ENCODE measurements at places on chromosomes 16 and 17.

DNA sequence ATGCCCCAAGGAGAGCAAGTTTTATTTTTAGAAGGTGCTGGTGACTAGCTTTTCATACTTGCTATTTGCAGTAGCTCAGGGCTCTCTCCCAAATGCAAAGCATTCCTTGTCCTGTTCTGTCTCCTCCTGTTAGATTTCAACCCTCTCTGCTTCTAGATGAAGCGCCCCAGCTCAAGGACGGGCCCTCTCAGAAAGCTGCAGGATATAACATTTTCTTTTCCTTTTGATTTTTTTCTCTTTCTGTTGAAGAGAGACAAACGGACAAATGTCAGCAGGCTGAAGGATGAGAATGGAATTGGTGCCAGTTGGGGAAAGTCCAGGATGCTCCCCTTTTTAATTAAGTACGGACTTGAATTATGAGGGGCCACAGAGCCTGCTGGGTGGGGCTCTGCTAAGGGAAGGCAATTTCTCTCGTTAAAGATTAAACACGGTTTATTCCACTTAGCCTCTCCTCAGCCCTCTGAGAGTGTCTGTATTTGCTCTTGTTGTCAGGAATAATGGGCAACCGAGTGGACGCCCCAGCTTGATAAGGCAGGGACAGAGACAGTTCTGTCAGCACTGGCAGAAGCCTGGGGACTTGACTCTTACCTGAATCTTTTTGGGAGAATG lies 6.2 kb upstream of the ETV4 start:
- DNase-seq: no peak

DNA sequence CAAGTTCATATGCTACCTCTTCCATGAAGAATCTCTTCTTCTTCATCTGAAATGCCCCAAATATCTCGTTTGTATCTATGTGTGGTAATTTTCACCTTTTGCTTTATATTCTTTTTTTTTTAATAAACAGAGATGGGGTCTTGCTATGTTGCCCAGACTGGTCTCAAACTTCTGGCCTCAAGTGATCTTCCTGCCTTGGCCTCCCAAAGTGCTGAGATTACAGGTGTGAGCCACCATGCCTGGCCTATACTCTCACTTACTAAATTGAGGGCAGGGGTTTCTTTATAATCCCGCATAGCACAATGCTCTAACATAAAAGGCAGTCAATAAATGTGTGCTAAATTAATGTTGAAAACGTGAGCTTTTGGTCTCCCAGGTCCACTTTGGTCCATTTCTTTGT lies 30.6 kb downstream of the RNF43 start:
- no peak for DNase-seq

DNA sequence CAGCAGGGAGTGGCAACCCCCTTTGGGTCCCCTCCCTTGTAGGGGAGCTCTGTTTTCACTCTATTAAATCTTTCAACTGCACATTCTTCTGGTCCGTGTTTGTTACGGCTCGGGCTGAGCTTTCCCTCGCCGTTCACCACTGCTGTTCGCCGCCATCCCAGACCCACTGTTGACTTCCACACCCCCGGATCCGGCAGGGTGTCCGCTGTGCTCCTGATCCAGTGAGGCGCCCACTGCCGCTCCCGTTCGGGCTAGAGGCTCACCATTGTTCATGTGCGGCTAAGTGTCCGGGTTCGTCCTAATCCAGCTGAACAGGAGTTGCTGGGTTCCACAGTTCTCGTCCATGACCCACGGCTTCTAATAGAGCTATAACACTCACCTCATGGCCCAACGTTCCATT lies 408.1 kb downstream of the KCNJ2 start:
- no peak for DNase-seq

GRCh38 chr17:1931844-1932579 lies 93.1 kb downstream of the RTN4RL1 start:
- DNase-seq: peak; percentile 7

GRCh38 chr17:9487406-9487805 lies 88.2 kb downstream of the STX8 start:
- DNase-seq: peak; percentile 47

DNA sequence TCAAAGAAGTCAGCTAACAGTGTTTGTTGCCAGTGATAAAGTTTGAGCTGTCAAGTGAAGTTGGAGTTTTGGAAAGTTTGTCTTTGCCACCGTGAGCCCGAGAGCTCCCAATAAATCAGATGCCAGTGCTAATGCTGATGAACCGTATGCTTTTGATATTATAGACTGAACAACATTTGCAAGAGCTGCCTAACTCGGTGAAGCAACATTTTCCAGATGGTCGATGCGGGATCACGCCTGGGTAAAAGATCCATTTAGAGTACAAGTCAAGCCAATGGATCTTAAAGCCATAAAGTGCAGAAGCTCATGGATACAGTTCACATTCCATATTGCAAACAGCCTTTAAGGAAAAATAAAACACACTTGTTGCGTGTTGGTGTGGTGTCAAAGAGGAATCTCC lies 9.6 kb downstream of the BANP start:
- DNase-seq: no peak

GRCh38 chr17:63649813-63650212 lies 27.6 kb downstream of the MAP3K3 start:
- no peak for DNase-seq

GRCh38 chr16:24255456-24256371 lies at the start of gene CACNG3:
Gene CACNG3, plus strand, starts transcription at chr16:24256335. Its CDS starts 420 bp downstream, at chr16:24256755.
- peak; percentile 1 for DNase-seq

- DNase-seq: no peak
These were observed 143.3 kb upstream of the AXIN2 start for GRCh38 chr17:65704731-65705130.

GRCh38 chr17:17156511-17156910 lies 49.6 kb downstream of the PLD6 start:
- DNase-seq: no peak

Measured in fibroblast of upper back skin (primary cell).